ENCODE measurements at places on chromosomes 7 and 10.

DNA sequence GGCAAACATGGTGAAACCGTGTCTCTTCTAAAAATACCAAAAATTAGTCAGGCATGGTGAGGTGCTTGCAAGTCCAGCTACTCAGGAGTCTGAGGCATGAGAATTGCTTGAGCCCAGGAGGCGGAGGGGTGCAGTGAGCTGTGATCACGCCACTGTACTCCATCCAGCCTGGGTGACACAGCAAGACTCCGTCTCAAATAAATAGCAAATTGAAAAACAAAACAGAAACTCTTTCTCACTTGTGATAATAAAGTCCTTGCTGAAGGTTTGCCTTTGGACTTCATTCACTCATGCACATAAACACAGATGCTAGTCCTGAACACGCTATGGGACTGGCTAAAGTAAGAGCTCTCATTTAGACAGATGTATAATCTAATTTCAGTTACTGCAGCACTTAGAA lies 37.6 kb downstream of the ANK3 start:
- DNase-seq, result no peak

DNA sequence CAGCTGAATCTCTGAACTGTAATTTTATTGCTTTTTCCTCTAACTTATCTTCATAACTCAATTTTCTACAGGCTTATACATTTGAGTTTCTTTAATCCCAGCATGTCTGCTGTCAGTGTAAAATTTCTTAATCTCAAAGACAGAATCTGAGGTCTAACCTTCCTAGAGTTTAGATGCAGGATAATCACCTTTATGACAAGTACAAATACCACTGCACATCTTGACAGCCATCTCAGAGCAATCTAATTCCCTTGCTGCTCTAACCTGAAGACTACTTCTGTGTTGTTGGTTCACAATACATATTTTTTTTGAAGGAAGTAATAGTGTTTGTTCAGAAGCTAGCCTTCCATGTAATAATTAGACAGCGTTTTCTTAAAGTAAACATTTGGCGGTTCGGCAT lies 424.2 kb upstream of the ZWINT start:
- no peak for DNase-seq

DNA sequence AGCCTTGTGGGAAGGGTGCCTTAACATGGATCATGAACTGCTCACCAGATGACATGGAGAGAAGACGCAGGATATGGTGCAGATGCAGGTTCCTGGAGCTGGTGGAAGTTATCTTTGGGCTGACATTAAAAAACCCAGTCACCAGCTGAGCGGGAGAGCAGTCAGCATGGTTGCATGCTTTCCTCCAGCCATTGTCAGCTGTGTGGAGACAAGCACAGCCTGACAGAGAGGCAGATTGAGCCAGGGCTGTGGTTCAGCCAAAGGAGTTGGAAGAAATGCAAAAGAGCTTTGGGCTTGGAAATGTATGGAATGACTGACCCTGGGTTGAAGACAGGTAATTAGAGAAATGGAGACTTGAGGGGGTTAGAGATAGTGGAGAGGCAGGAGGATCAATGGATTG lies 79.7 kb downstream of the CPVL start:
- no peak for DNase-seq

DNA sequence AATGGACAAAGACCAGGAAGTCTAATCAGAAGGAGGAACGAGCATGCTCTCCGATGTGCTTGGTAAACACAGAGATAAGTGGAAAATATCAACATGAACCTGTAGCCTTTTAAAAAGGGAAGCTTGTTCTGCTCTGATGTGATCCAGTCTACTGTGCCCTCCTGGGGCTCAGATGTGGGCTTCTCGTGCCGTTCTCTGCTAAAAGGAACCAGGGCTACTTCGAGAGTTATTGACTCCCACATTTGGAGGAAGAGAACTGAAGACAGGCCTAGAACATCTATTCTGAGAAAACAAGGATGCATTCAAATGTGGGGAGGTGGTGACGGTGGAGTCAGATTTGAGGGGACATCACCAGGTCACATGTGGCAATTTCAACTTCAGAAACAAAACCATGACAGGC lies 325.4 kb downstream of the GLRX3 start:
- no peak for DNase-seq

DNA sequence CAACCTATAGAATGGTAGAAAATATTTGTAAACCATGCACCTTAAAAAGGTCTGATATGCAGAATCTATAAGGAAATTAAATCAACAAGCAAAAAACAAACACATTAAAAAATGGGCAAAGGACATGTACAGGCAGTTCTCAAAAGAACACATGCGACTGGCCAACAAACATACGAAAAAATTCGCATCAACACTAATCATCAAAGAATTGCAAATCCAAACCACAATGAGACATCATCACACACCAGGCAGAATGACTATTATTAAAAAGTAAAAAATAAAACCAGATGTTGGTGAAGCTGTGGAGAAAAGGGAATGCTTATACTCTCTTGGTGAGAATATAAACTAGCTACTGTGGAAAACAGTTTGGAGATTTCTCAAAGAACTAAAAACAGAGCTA lies 33.2 kb downstream of the TMEM229A start:
- no peak for DNase-seq

DNA sequence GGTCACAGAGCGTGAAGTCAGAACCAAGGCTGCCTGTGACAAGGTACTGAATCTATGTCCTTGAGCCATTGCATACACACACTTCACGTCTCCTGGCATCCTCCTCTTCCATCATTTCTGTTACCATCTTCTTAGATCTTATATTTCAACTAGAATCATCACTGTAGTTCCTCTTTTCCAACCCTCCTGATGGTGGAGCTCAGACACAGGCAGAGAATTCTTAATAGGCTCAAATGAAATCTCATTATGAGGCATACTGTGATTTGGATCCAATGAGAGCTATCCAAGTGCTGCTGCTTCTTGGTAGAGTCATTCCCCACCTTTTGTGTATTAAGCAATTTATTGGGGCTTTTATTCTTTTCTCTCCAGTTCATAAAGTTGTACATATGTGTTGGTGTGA lies 113.2 kb downstream of the CALCR start:
- DNase-seq, result no peak

DNA sequence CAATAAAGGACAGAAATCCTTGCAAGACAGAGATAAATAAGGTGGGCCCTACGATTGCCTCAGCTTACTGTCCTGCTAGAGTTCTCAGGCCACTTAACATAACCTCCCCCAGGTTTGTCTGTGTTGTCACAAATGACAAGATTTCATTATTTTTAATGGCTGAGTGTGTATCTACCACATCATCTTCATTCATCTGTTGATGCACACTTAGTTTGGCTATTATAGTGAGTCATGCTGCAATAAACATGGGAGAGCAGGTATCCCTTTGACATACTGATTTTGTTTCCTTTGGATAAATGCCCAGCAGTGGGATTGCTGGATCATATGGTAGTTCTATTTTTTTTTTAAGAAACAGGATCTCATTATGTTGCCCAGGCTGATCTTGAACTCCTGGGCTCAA lies 60.6 kb downstream of the PRTFDC1 start:
- DNase-seq, result no peak

- no peak for DNase-seq
Measured at GRCh38 chr7:2198206-2198605, 34.5 kb downstream of the MAD1L1 start.

All from trophoblast cell (in vitro differentiated cells and primary cell).